Globus pallidus (tissue), 1 donor: ENCODE measurements at places on chromosomes 12 and 14.

- peak; percentile 31 for DNase-seq
Measured at GRCh38 chr14:36524874-36525745, 5.1 kb upstream of the NKX2-1 start.

GRCh38 chr12:66688846-66689439, 10.1 kb upstream of the GRIP1 start:
- DNase-seq = peak; percentile 26

DNA sequence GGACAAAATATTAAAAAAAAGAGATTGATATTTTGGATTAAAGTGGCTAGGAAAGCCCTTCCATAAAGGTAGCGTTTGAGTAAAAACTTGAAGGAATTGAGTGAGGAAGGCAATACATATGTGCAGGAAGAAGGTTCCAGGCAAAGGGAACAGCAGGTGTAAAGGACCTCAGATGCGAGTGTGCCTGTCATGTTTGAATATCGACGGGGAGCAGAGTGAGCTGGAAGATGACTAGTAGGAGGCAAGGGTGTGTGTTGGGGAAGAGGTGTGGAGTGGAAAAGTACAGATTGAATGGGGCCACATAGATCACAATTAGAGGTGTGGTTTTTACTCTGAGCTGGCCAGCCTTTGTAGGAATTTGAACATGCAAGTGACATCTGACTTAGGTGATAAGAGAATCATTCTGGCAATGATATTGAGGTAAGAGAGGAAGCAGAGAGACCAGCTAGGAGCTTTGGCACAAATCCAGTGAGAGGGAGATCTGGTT, 15.0 kb upstream of the FBXO33 start:
- DNase-seq = no peak

DNA sequence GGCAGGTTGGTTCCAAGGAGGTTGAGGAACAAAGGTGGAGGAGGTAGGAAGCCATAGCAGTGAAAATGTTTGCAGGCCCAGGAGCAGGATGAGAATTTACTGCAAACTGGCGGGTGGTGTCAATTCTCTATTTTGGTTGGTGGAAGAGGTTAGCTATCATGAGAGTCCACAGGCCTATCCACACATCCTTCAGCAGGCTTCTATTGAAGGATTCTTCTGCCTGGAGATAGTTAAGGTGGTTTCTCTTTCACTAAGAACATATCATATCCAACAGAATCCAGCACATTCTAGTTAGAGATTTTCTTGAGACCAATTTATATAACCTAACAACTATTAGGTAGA, 68.9 kb upstream of the DYRK2 start:
- DNase-seq = no peak

DNA sequence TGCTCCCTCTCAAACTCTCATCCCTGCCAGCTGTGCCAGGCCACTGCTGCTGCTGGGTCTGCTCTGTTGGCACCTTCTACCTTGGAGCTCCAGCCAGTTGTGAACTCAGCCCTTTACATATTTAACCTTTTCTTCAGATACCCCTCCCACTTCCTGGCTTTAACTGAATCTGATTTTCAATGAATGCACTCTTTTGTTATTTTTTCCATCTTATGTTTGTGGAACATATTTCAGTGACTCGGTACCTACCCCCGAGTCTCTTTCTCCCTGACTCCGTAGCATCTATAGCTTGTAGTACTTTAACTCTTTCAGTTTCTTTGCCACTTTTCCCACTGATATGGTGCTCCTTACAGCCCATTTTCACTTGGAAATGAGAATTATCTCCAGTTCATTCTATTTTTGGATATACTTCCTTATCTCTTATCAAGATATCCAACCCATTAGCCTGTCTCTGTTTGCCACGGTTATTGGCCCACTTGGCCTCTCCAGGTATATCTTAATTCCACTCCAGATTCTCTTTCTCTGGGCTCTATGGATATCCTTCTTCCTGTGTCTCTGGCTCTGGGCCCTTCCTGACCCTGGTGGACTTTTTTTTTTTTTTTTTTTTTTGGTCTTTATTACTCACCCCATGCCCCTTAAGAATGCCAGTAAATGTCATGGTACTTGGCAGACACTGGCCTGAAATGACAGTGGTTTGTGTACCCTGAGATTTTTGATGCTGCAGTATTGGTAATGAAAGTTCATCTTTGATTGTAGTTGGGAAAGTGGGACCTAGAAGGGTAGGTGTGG, 62.7 kb downstream of the PELI2 start:
- no peak for DNase-seq

DNA sequence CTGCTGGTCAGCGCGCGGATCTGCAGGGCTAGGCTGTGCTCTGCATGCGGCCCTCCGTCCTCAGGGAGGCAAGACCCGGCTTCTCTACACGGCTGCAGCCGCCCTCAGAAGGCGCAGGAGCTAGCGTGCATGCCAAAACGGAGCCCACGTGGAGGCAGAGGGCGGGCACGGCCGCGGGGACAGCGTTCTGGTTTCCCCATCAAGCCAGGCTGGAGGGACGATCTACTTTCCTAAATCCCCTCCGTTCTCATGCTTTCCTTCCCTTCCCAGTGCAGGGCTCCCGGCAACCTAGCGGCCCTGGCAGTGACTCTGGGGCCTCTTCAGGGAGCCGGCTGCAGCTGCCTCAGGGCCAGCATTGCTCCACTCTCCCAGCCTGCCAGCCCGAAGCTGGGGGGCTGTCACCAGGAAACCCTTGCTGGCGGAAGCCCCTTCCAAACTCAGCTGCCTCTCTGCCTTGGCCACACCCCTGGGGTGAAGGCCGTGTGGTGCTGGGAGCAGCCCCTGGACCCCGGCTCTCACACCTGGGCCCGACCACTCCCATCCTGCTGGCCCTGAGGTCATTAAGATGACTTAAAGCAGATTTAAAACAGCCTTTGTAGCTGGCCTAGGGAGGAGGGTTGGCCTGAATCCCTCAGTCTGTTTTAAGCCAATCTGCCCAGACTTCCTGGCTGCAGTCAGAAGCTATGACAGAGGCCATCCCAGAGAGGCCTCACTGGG, 9.2 kb upstream of the GOLGA3 start:
- DNase-seq = no peak

DNA sequence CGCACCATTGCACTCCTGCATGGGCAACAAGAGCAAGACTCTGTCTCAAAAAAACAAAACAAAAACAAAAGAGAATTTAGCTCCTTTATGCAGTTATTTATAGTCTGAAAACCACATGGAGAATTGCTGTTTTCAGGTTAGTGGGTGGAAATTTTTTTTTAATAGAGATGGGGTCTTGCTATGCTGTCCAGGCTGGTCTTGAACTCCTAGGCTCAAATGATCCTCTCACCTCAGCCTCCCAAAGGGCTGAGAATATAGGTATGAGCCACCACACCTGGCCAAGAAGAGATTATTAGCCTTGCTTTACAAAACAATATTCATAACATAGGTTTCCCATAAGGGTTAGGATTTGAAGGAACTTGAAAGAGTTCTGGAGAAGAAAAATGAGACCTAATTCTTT, 12.1 kb upstream of the SRP54 start:
- DNase-seq = no peak

DNA sequence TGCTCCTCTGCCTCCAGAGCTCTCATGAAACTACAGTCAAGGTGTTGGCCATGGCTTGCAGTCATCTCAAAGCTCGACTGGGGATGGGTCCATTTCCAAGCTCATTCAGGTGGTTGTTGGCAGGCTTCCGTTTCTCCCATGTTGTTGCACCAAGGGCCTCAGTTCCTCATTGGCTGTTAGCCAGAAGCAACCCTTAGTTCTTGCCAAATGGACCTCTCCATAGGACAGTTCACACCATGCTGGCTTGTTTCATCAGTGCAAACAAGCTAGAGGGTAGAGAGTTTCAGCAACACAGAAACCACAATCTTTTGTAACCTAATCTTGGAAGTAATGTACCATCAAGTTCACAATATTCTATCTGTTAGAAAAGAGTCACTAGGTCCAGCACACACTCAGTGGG, 22.7 kb upstream of the PPM1A start:
- no peak for DNase-seq

GRCh38 chr12:109920261-109920780, 20.2 kb downstream of the TCHP start:
- no peak for DNase-seq

DNA sequence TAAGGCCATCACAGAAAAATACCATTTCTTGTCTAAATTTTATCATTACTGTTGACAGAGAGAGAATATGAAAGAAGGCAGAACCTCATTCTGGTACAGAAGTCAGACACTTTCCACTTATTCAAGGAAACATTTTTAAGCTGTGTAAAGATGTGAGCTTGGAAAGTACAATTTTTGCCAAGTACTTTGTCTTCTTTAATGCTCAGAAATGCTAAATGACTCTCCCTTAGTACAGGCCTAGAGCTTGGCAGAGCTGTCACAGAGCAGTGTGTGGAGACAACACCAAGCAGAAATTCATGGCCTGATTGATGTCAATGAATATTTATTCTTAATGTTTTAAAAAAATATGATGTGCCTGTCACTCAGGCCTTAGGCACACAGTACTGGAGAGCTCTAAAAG, 20.7 kb downstream of the NT5DC3 start:
- DNase-seq = no peak

DNA sequence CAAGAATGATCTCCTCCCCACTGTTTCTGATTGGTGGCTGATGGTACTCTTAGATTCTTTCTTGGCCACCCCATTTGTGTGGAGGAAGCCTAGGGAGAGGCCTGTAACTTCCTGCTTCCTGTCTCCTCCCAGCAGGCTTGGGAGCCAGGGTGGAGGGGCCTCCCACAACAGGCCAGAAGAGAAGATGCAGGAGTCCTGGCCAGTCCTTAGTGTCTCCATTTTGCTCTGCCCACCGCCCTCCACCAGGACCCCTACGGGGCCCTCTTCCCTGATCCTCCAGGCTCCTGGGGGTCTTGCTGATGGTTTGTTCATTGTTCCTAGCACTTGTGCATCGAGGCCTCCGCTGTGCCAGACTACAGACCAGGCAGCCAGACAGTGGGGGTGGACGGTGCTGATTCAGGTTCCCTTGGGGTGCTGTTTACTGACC, 6.8 kb downstream of the TSPAN9 start:
- DNase-seq = no peak

DNA sequence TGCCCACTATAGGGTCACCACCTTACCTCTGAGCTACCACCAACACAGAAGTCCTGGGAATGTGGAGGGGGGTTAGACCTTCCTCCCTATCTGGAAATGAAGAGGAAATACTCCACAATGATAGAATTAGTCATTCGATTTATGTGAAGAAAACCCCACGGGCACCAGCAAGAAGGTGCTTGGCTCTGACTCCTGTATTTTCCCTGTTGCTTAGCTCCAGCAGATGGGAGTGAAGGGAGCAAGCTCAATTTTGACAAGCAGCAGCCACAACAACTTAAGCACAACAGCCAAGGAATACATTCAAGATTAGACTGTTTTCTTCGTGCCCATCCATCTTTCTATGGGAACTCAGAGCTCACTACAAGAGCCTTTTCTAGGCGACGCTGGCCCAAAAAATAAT, 191.7 kb downstream of the SPTSSA start:
- DNase-seq = no peak
